ENCODE measurements at places on chromosomes 3 and 15.
A peak's percentile ranks its signal among the peaks of the same experiment; 100 is the strongest.

DNA sequence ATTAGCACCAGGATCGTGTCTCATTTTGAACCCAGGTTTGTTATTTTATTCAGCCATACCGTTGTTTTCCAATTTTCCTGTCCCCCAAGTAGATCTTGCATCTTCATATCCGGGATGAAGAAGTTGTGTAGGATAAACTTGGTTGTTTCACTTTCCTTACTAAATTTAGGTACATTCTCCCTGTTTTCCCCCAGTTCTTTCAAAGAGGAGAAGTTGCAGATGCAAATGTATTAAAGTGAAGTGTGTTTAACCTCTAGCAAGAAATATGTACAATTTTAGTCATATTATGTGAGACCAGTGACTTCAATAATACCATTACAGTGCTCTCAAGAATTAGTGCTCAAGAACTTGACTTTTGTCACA lies 1.3 kb downstream of the ATXN7 start:
- ATAC-seq = no peak

- peak; percentile 81 for ATAC-seq
Observed at GRCh38 chr3:141972399-141972798, 96.0 kb downstream of the ATP1B3 start.

- no peak for ATAC-seq
Observed at GRCh38 chr3:180828723-180829408, 83.6 kb upstream of the FXR1 start.

DNA sequence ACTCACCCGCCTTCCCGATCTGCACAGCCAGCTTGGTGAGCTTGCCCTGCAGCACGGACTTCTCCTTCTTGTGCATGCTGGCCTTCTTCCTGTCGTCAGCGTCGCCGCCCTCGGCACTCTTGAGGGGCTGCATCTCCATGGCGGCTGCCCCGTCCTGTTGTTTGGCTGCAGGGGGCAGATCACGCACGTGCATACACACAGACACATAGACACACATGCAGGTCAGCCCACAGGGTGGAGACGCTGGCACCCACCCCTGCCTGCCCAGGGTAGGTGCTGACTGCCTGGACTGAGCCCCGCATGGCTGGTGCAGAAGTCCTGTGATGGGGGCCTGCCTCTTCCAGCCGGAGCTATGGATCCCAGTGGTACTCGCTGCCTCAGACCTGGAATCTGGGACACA lies 57.3 kb upstream of the SEC13 start:
- peak; percentile 13 for ATAC-seq

GRCh38 chr3:102006812-102007485 lies 157.6 kb downstream of the NFKBIZ start:
- ATAC-seq = no peak

DNA sequence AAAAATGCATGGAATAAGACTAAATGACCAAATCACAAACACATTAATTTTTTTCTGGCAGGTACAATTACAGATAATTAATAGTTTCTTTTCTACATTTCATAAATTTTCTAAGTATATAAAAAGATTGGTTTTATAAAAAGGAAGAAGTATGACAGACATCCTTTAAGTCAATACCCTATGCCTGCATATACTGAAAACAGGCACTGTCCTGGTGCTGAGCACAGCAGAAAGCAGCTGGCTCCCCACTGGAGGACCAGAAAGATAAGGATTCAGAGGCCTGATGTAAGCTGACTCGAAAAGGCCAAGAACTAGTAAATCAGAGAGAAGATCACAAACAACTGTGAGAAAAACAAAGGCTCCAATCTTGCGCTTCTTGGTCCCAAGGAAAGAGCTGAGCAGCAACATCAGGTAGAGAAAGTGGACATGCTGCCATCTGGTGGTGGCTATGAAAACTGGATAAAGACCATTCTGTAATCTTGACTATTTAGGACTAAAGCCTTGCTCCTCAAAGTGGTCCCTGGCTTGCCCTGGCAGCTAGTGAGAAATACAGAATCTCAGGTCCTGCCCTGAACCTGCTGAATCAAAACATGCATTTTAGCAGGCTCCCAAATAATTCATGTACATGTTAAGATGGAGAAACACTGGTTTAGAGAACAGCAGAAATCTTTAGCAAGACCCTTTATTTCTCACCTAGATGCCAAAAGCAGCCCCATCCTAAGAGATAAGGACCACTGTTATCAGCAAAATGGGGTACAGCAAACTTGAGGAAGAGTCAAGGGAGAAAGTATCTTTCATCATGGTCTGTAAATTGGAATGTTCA lies 76.0 kb downstream of the TRANK1 start:
- ATAC-seq = peak; percentile 45
